ENCODE measurements at places on chromosomes 2 and 18.

DNA sequence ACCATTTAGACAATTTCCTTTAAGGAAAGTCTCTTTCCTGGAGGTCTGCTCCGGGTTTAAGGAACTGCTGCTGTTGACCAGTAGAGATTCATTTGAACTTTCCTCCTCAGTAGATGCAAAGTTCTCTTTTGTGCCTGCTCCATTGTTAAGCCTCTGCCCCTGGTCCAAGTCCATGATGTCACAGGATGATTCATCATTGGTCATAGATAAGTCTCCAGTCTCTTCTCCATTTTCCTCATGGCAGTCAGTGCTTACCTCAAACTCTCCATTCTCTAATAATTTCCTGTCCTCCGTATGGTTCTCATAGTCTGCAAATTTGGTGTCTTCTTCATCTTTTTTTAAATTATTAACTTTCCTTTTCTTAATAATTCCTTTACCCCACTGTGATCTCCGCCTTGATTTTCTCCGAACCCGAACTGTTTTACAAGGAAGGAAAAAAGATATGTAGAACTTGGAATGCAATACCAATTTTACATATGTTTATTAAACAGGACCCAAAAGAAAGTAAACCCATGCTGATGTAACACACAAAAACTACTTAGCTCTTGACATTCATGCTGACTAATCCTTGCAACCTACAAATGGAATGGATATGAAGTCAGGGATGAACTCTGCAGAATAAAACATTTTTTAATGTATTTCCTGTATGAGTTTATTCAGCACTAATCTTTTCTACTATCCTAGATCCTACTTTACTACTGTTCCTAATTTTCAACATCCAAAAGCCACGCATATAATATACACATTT lies 169.1 kb downstream of the ATAD2B start:
- DNase-seq, result no peak

DNA sequence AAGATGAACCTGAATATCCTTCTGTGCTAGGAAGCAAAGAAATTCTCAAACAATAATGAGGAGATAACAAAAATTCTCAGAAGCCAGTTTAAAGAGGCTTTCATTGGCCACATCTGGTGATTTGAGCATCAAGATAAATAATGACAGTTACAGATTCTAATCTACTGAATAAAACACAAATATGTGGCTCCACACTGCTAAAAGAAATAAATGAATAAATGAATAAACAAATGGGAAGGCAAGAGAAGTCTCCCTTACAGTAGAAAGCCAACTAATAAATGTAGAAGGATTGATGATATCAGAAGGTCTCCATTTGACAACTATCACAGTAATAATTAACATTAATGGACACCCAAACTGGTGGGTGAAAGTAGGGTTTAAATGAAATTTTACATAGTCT lies 54.6 kb upstream of the ADAM23 start:
- no peak for DNase-seq

DNA sequence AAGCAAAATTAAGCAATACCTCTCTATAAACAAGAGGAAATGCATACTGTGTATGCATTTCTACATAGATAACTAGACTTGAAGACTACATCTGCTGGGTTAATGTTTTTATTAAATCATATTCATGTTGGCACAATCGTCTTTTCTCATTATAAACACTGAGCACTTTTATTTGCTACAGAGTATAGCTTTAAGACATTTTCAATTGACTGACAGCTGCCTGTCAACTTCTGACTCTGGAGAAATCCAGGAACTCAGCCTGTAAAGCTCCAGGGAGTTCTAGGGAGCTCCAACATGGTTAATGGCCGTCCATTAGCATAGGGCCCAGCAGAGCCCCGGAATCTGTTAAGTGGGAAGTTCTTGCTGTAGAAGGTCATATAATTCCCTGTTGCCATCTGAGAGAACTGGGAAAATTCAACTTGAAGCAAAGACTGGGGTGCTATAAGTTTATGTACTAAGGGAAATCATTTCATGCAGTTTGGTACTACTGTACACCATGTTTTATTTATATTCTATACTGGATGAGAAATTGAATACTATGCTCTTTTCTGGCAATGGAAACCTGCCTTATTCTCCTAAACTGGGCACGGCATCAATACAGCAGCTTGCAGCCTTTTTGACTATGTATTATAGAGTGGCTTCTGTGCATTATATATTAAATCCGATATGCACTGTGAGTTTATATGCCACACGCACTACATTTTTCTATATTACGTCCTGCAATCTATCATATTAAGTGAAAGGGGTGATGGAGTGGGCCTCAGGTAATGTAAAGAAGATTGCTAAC lies 243.5 kb upstream of the ZNF521 start:
- DNase-seq, result no peak

- DNase-seq, result no peak
Observed at GRCh38 chr18:48226401-48226800, 182.8 kb downstream of the ZBTB7C start.

GRCh38 chr2:236579746-236580315 lies 10.2 kb downstream of the ACKR3 start:
- DNase-seq, result no peak

DNA sequence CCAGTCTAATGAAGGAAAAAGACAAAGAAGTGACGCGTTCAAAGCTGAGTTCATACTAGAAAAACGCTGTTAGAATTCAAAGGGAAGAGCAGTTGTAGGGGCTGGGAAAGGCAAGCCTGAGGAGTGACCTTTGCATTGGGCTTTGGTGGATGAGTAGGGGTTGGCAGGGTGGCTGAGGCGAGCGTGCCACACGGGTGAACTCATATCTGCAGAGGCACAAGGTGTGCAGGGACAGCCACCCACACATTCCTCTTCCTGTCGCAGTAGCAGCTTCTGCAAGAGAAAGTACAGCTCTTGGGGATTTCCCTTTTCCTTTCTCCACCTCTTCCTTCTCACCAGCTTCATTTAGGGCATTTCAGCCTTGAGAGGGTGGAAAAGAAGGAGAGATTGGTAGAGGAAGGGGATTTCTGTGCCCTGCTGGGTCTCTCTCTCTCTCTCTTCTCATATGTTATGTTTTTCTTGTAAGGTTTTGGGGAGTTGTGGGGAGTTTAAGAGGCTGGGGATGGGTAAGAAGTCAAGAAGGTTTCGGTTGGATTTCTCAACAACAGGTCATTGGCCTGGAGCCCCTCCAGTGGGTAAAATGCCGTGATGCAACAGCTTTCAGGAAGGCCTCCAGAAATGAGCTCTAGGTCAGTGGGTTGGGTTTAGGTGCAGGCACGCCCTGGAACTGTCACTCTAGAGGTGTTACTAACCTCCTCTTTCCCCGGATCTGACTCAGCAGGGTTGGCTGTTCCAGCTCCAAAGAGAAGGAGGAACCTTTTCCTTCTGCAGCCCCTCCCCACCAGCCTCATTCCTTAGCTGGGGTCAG lies 40.1 kb downstream of the ODC1 start:
- DNase-seq, result peak; percentile 88
